ENCODE measurements at places on chromosomes 12 and 14. TPM values are rescaled to one million over a fixed set of nuclear protein-coding genes. Genes with fewer than 3 reads are reported as not detected.
A peak's percentile ranks its signal among the peaks of the same experiment; 100 is the strongest.

TMCC3 gene
- total RNA-seq = 2.2 TPM

MGAT4C gene
- total RNA-seq = 2.3 TPM

BCL11B gene
- total RNA-seq = 0.20 TPM

HHIPL1 gene
- total RNA-seq = 1.5 TPM

OR4E2 gene
- not detected for total RNA-seq

MANSC4 gene
- not detected for total RNA-seq

EIF2S3B gene
- total RNA-seq = not detected

DNA sequence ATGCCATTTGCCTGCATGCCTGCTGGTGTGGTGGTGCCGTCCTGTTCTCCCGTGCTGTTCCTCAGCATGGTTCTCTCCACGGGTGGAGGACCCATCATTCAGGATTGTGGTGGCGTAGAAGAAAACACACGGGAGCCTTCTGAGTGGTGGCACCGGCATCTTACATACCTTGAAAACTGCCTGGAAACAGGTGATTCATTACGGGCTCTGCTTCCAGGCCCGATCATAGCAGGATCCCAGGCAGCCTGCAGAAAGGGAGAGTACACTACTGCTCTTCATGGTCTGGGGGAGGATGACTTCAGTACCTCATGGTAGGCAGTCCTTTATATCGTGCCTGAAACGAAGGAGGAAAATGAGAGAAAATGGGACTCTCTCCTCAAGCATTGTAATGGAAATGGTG is 66.6 kb upstream of the KCNA5 start:
- no peak for DNase-seq

DNA sequence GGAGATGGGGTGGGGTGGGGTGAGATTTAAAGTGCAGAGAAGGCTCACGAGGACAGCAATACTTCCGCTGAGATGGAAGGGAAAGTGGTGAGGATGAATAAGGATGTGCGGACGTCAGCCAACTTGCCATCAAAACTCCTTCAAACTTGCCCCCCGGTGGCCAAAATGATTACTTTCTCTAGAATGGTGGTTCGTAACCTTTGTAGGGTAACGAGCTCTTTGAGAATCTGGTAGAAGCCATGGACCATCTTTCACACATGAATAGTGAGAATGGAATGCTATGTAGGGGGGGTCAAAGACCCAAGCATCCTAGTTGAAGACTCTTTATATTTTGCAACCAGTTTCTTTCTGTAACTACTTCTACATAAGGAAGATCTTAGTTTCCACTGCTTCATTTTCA is 245.9 kb upstream of the DDHD1 start:
- no peak for DNase-seq

- no peak for DNase-seq
These were observed 159.1 kb upstream of the CCDC198 start for GRCh38 chr14:57652769-57653168.

- peak; percentile 40 for DNase-seq
These were observed 194.0 kb downstream of the DPF3 start for GRCh38 chr14:72699852-72700257.

DNA sequence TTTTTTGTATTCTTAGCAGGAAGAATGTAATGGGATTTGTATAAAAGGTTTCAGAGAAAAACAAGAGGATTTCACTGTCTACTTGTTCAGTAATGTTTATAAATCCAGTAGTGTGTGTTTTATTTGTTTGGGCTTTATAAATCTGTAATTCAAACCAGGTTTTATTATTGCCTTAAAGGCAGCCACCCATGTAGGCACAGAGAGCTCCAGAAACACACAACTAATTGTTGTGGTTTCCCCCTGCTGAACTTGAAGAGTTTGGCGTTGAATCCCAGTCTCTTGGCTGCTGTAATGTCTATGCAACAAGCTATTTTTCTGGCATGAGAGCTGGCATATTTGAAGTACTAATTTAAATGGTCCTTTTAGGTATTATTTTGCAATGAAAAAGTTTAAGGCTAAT is 63.4 kb upstream of the SLCO1C1 start:
- DNase-seq = no peak

- DNase-seq = no peak
These were observed 886.2 kb downstream of the DIO2 start for GRCh38 chr14:79325071-79325470.

GRCh38 chr14:21113369-21113768 is 12.5 kb downstream of the TMEM253 start:
- no peak for DNase-seq

DNA sequence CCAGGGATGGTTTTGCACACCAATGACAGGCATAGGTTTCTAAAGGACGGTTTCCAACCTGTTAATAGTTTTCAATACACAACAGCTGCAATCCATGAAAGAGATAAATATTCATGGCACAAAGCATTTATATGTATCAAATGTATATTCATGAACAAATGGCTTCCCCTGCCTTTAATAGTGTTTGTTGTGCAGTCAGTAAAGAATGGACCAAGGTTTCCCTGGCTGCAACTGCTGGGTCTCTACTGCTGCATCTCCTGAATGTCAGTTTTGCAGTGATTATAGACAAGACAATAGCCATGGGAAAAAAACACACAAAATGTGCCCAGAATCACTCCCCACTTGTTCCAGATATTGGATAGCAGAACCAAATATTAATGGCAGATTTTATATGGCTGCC is 284.1 kb downstream of the BTG1 start:
- no peak for DNase-seq

GRCh38 chr14:32865827-32866376 is 72.8 kb upstream of the NPAS3 start:
- no peak for DNase-seq

- DNase-seq = no peak
These were observed 136.1 kb upstream of the MAP1LC3B2 start for GRCh38 chr12:116423094-116423493.

GRCh38 chr12:68871921-68872320 is 61.0 kb downstream of the CPM start:
- DNase-seq = no peak

GRCh38 chr14:58118097-58118815 is 33.8 kb downstream of the ARMH4 start:
- DNase-seq = no peak

DNA sequence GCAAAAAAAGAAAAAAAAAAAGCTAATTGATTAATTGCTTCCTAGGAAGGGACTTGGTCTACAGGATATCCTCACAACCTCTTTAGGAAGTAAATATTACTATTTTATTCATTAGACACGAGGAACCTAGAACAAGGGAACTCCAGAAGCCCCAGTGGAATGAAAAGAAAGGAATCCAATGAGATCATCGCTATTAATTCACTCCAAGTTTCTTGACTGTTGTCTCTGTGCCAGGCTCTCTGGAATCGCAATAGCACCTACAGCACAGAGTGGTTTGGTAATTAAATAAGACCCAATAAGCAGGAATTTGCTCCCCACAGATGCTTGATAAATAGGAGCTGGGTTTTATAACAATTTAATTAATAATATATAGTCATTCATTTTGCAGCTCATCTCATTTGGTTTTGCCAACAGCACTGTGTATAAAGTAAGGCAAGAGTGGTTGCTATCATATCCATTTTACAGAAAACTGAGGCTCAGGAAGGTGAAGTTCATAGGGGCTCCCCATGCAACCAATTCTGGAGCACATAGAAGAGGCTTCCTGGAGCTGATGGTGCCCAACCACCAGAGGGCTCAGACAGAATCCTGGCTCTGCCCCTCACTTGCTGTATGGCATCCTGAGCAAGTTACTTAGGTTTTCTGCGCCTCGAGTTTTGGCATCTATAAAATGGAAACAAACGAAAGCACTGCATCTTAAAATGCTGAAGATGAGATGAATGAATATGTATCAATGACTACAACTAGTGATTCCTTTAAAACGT is 420.2 kb downstream of the MED13L start:
- DNase-seq = no peak

DNA sequence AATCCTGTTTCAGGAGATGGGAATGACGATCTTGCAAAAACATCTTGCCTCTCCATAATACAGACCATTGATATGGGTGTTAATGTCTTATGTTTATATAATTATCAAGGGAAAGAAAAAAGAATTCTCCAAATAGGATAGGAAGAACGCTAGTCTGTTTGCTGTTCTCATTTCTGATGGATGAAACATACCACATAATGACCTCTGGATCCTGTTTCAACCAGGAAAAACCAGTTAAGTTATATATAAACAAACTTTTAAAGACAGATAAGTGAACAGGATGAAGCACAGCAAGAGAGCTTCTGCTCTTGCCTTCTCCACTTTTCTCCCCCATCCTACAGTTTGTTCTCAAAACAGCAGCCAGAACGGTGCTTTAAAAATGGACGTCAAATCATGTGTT is 27.8 kb downstream of the COQ6 start:
- DNase-seq = no peak
